Hematopoietic multipotent progenitor cell treated with erythropoietin and hydrocortisone succinate and interleukin-3 and kit ligand, for 6 days (in vitro differentiated cells): ENCODE measurements at places on chromosomes 6 and 20.

GRCh38 chr6:163613025-163613424, 198.5 kb downstream of the QKI start:
- no peak for DNase-seq

DNA sequence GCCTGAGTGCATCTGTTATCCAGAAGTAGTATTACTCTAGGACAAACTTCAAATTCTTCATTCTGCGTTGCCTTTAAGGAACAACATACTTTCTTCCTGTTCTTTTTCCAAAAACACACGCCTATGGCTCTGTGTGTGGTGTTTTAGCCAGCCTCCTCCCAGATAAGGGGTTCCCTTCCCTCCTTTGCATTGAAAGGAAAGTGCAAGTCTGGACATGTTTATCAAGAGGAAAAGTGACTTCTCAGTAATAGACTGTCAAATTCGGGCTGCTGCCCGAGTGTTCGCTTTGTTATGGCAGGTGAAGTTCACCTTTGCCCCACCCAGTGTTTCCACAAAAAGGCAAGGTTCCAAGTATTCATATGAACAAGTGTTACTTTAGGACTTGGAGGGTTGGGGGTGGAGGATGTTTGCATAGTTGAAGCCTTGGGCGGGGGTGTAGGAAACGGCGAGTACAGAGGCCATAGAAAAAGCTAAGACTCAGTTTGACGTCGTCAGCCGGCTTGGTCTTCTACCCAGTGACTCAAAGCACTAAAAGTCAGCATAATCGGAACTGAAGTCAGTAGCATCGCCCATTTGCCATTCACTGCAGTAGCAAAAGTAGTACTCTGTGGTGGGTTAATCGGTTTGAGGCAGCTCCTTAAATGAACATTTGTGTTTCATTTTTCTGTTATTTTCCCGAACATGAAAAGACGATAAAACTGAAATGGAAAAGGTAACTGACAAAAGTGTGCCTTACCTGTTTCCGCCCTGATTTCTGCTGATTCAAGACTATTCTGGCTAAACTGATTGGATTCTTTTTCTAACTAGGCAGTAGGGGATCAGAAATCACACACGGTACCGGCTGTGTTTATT, 12.5 kb downstream of the PRDM1 start:
- peak; percentile 63 for DNase-seq

- no peak for DNase-seq
Observed at GRCh38 chr6:16633465-16633864, 127.8 kb downstream of the ATXN1 start.

DNA sequence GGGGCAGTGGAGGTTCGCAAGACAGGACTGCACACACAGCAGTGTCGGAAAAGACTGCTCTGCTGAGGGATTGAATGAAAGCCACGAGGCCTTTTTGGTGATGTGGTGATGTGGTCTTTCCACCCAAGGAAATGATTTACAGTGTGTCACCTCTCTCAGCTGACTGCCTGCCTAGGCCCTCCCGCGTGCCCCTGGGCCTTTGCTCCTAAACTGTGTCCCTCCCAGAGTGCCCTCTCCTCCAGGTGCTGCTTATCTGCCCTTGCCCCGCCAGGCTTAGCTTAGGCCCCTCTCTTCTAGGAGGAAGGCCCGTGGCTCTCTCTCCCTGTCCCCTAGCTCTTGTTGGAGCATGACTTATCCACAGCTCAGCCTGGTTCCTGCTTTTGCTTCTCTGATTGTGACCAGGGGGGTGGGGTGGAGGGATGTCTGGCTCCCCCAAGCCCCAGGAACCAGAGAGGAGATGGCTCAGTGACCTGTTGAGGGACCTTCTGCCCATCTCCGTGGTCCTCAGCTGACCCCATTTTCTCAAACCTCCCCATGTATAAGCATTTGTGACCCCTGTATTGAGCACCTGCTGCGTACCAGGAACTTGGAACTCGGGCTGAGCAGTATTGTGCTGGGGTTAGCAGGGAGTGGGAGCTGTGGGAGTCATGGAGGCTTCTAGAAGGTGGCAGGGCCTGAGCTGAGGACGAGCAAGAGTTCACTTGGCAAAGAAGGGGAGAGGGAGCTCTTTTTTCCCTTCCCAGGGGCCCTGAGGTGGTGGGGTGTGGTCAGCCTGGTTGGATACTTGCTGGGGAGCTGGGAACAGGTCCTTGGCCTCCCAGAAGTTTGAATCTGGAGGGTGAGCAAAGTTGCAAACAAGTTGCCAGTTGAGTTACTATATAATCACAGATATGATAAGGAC, 2.2 kb downstream of the SRC start:
- no peak for DNase-seq

DNA sequence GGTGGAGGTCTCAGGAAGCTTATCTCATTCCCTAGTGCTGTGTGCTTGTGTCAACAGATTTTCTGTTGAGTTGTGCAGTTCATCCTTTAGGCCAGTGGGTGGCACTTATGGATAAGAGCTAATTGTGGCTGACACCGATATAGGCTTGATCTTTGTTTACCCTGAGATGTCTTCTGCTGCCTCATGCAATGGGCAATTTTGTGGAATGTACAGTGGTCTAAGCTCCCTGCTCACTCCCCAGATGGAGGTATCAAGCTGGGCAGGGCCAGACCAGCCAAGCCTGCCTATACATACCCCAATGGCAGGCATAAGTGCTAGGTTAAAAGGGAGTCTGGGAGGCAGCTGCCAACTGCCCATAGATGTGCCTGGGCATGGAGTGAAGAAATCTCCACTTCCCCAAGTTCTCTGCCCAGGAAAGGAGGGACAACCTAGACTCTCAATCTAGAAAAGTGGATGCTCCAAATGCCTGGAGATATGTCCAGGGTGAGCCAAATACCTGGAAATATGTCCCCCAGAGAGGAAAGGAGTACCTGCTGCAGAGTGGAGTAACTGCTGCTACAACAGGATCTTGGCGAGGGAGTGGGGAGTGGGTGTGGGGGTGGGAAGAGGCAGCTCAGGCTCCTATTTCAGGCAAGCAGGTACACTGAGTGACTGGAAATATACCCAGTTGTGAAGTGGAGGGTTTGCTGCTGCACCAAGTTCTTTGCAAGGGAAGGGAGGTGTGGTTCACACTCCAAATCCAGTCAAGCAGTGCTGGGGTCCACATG, 53.2 kb upstream of the ARG1 start:
- peak; percentile 75 for DNase-seq

GRCh38 chr6:97059473-97059872, 134.9 kb downstream of the KLHL32 start:
- peak; percentile 68 for DNase-seq

DNA sequence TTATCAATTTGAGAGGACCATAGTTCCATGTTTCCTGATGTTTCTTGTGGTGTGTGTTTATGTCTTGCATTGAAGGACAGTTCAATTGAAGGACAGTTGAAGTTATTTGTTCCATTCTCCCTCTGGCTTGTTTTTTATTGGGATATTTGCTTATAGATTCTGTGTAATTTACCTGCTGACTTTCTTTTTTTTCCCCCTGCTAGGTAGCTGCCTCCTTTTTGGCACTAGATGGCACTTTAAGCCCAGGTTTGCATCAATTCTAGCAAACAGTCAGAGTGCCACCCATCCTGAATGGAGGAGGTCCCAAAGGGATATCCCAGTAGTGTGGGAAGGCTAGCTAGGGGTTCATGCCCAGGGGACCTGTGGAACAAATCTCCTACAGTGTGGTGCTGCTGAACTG, 78.1 kb downstream of the CFAP61 start:
- DNase-seq: peak; percentile 11

GRCh38 chr6:98514073-98514720, 320.2 kb upstream of the POU3F2 start:
- no peak for DNase-seq

- no peak for DNase-seq
Observed at GRCh38 chr20:18971574-18971973, 158.0 kb downstream of the SCP2D1 start.

DNA sequence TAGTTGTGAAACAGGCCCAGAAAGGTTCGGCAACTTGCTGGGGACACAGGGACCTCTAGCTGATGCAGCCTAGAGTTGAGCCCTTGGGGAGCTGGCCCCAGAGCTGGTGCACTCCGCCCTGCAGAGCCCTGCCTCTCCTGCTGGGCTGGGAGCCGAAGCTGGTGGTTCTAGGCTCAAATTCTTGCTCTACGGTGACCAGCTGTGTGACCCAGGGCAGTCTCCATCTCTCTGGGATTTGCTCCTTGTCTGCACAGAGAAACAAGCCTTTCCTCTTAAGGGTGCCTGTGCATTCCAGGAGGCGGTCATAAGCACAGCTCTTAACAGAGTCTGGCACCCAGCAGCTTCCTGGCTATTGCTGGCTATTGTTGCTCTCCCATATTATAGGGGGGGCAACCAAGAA, 47.4 kb downstream of the RBM38 start:
- DNase-seq: no peak

GRCh38 chr6:337805-338368, 45.6 kb downstream of the DUSP22 start:
- DNase-seq: no peak

- DNase-seq: peak; percentile 64
Observed at GRCh38 chr6:36355819-36356218, 19.1 kb upstream of the BNIP5 start.

- no peak for DNase-seq
Observed at GRCh38 chr6:47105469-47106178, 63.5 kb upstream of the ADGRF1 start.

DNA sequence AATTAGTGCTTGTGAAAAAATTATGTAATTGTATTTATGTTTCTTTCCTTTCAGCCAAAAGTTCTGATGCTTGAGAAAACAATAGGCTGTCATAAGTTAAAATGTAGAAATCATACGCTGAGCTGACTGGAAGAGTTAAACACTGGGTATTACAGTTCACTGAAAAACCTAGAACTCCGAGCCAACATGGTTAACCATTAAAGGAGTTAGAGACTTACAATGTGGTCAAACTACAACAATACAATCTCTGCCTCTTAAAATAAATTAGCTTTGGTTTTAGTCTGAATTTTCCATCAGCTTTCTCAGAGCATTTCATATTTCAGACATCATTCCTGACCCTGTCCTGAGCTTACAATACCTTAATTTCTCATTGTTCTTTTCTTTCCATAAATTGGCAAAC, 91.0 kb downstream of the COL12A1 start:
- DNase-seq: no peak

- DNase-seq: no peak
Observed at GRCh38 chr20:48019940-48020339, 234.7 kb upstream of the SULF2 start.

DNA sequence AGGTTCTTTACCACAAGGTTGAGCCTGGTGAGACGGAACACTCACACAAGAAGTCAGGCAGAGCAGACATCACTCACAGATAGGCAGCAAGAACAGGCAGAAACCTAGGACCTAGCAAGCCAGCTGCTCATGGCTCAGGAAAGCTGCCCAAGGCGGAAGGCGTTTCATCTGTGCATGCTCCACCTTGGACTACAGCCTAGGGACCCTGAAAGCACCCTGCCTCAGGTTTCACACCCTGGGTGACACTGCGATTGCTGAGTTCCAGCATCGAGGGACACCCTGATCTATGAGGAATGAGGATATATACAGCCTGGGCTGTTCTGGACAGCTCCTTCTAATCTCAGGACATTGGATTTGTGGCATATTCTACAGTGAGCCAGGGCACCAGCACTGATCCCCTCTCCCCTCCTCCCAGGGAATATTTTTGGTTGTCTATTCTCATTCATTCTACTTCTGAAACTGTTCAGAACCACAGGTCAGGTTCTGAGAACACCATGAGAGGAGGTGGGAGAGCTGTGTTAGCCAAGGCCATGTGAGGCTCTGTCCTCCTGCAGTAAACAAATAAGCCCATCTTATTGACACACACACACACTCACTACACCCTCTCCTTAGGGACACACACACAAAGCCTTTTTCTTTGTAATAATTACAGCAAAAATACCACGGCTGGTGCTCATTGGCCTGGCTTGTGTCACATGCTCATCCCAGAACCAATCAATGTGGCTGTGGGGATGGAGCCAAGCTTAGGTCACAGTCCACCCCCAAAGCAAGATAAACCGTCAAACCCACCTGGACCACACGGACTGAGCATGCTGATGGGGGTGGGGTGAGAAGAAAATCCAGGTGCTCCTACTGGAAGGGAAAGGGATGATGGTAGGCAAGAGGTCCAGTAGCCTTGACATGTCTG, 26.3 kb upstream of the PMEPA1 start:
- DNase-seq: no peak

DNA sequence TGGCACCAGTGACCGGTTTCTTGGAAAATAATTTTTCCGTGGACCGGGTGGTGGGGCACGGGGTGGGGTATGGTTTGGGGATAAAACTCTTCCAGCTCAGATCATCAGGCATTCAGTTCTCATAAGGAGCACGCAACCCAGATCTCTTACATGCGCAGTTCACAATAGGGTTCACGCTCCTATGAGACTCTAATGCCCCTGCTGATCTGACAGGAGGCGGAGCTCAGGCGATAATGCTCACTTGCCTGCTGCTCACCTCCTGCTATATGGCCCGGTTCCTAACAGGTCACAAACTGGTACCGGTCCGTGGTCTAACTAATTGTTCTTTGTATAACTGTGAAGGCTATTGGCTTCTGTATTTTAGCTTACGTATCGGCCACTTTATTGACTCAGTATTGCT, 51.7 kb downstream of the VSTM2L start:
- no peak for DNase-seq

DNA sequence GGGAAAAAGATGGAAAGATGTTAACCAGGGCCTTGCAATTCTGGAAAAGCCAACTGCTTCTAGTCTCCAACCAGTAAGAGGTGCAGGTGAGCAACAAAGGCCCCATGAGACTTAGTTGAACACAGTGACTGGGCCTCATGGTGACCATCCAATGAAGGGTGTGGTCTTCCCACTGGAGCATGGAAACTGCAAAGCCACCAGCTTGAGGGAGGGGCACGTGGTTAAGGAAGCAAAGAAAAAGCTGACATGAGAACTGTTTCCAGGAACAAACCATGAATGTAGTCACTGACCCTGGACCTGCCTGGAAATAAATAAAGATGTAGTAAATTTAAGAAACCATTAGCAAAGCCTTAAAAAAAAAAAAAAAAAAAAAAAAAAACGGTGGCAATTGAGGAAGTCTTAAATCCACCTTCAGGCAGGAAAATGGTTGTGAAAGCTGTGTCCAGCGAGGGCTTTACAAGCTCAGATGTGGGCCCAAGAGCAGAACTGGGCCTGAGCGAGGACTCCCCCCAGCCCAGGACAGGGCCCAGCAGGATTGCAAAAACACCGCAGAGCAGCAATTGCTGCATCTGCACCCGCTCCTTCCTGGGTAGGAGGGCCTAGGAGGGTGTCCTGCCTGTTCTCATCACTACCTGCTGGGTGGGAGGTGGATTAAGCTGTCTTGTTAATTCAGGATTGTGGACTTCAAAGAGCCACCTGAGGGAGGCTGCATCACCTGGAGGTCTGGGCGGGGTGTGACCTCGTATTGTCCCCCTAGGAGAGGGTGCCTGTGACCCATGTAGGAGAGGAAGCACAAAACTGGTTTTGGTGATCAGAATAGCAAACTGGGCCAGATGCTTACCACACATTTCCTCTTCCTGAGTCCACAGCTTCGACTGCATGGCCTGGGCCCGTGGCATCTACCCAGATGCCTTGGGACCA, 10.3 kb downstream of the GFRA4 start:
- no peak for DNase-seq
